ENCODE measurements at places on chromosomes 13 and 19.

DNA sequence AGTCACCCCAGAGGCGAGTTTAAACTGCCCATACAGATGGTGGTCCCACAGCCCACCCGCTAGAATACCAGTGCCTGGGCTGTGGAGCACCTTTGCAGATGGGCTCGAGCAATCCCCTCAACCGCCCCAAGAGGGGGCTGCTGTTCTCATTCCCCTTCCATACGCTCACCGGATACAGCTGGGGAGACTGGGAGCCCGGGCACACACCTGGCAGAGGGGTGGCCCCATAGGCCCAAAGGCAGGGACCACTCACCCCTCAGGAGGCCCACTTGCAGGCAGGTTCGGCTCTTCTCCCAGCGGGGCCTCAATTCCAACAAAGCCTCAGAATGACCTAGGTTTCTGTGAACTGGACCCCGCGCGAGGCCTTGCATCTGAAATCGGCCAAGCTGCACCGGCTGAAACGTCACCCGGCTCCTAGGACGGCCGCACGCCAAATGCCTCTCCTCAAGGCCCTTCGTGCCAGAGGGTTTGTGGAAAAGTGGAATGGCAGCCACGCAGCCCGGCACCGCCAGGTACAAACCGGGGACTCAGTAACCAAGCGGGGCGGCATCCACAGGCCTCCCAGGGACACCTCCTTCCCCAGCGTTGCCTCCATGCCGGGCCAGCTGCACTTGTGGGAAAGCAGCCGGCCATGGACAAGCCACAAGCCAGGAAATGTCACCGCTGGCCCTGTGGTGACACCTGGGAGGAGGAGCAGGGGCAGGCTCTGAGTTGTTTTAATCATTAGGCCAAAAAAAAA lies 18.7 kb downstream of the MLLT1 start:
- peak; percentile 53 for DNase-seq

GRCh38 chr19:11265785-11266236 lies 3.5 kb upstream of the DOCK6 start:
- DNase-seq = no peak

- peak; percentile 97 for DNase-seq
These were observed at the start of gene MKNK2 for GRCh38 chr19:2050991-2051772. Gene MKNK2 (minus strand): TSS chr19:2051244. CDS start chr19:2050851, 393 bp downstream.

DNA sequence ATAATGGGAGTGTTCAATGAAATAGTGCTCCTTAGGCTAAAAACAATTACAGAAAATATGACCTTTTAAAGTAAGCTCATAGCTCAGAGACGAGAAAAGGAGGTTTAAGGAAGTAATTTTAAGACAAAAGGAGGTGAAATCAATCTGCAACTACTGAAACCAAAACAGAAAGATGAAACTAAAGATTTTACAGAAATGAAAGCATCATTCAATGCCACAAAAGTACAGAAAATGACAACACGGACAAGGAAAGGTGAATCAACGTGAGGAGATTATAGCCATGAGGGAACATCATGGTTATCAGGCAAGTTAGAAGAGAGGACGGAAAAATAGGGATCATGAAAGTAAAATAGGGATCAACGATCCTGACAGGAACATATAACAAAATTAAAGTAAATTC lies 745.2 kb downstream of the PCDH17 start:
- DNase-seq = no peak

DNA sequence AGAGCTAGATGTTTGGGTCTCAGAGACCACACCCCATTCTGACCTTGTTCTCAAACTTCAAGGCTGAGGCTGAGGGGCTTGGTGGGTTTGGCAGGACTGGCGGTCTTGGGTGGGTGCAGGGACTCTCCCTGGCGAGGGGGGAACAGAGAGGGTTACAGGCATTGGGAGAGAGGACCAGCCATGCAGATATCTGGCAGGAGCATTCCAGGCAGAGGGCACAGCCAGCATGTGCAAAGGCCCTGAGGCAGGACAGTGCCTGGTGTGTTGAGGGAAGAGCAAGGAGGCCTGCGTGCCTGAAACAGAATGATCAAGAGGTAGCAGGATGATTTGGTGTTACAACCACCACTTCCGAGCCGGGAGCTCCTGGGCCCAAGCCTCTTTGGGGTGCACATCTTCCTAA lies 27.4 kb downstream of the NFILZ start:
- no peak for DNase-seq

GRCh38 chr13:108249150-108249549 lies 20.4 kb upstream of the TNFSF13B start:
- DNase-seq = no peak
